Activated gamma-delta T cell (primary cell): ENCODE measurements at places on chromosomes 4 and X.

- DNase-seq = no peak
These were observed 598.7 kb upstream of the TECRL start for GRCh38 chr4:65007841-65008439.

- no peak for DNase-seq
These were observed 315.1 kb upstream of the RASGEF1B start for GRCh38 chr4:81786766-81787165.

DNA sequence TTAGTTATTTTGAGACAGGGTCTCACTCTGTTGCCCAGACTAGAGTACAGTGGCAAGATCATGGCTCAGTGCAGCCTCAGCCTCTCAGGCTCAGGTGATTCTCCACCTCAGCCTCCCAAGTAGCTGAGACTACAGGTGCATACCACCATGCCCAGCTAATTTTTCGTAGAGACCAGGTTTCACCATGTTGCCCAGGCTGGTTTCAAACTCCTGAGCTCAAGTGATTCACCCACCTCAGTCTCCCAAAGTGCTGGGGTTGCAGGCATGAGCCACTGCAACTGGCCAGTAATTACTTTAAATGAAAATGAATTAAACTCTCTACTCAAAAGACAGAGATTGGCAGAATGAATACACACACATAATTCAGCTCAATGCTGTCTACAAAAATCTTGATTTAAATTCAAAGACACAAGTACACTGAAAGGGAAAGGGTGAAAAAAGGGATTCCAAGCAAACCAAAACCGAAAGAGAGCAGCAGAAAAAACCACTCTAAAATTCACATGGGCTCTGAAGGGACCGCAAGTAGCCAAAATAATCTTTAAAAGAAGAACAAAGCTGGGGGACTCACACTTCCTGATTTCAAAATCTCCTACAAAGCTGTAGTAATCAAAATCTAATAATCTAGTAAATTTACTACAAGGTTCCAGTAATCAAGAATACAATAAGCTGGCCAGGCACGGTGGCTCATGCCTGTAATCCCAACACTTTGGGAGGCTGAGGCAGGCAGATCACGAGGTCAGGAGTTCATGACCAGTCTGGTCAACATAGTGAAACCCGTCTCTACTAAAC is 11.8 kb upstream of the SPON2 start:
- DNase-seq = no peak

GRCh38 chrX:41599507-41599906 is 89.3 kb upstream of the GPR34 start:
- DNase-seq = no peak

DNA sequence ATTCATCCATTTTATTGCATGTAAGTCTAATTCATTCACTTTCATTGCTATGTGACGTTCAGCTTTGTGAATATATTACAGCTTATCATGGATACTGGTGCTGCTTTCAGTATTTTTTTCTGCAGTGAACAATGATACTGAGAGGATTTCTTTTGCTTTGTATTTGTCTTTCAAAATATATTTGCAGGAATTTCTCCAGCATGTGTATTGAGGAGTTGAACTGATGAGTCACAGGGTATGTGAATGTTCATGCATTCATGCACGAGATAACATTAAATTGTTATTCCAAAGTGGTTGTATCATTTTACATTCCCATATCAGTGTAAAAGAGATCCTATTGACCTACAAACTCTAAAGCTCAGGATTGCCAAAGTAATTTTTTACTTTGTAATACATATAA is 283.8 kb upstream of the ARSJ start:
- DNase-seq = no peak

DNA sequence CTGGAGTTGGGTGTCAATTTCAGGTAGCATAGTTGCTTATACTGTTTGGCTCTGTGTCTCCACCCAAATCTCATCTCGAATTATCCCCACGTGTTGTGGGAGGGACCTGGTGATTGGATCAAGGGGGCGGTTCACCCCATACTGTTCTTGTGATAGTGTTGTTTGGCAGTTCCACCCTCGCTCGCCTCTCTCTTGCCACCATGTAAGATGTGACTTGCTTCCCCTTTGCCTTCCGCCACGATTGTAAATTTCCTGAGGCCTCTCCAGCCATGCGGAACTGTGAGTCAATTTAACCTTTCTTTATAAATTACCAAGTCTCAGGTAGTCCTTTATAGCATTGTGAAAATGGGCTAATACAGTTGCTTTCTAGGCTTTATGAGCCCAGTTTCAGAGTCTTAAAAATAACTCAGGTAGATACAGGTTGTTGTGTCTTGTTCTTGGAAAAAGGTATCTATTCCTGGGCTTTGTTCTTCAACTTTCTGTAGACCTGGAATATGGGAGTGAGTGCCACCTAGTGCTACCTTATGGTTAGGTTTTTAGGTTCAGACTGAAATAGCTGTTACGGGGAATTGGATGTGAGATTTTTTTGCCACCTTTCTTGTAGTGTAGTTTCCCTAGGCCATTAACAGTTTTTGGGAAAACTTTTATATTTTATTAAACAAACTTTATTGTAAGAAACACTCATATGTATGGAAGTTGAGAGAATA is 15.6 kb downstream of the PGK1 start:
- DNase-seq = no peak

- DNase-seq = no peak
These were observed 35.1 kb downstream of the GABRA2 start for GRCh38 chr4:46354701-46355262.

- no peak for DNase-seq
These were observed 104.9 kb upstream of the SOD3 start for GRCh38 chr4:24690436-24690835.

GRCh38 chr4:174764105-174764729 is 64.8 kb downstream of the GLRA3 start:
- no peak for DNase-seq

DNA sequence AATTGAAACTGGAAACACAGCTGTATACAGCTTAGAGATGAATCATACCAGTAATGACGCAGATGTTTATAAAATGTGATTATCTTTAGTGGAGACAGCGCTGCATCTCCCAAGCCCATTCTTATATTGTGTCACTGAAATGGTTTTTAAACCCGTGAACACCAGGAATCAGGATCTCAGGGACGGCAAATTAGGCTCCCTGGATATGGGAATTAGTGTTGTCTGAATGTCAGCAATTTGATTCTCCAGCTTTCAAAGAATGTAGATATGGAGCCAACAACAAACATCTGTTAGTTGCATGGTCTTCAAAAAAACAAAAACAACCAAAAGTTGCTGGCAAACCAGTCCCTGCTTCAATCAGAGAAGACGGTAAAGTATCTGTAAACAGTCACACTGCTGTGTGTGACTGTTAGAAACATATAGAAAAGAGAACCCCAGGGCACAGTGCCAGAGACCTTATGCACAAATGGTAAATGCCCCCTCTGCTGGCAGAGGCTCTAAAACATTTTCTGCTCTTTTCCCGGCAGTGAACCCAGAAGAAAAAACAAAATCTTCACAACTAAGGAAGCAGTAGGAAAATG is 351.9 kb upstream of the FTHL17 start:
- no peak for DNase-seq

DNA sequence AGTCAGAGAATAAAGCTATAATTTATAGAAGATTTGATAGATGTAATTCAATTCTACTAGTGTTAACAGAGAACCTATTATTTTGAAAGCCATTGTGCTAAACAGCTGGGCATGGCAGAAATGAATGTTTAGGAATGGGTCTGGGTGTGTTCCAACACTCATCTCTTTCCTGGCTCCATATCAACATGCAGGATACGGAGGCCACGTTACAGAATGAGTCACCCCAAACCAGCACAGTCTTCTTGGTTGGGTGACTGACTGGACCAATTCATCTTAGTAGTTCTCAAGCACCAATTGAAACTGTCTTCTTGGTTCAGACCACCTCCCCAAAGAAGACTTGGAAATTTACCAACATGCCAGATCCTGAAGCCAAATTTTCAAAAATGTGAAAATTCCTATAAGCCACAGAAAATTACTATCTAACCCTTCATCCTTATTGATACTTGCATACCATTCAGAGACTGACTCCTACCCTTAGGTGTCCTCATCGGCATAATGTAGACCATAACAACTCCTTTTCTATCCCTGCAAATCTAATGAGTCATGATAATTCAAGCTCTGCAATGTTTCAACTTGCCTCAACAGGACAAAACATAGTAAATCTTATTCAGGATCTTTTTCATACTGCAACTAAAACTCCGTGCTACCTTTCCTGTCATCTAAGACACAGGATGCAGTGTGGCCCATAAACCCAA is 52.0 kb upstream of the ATOH1 start:
- no peak for DNase-seq

DNA sequence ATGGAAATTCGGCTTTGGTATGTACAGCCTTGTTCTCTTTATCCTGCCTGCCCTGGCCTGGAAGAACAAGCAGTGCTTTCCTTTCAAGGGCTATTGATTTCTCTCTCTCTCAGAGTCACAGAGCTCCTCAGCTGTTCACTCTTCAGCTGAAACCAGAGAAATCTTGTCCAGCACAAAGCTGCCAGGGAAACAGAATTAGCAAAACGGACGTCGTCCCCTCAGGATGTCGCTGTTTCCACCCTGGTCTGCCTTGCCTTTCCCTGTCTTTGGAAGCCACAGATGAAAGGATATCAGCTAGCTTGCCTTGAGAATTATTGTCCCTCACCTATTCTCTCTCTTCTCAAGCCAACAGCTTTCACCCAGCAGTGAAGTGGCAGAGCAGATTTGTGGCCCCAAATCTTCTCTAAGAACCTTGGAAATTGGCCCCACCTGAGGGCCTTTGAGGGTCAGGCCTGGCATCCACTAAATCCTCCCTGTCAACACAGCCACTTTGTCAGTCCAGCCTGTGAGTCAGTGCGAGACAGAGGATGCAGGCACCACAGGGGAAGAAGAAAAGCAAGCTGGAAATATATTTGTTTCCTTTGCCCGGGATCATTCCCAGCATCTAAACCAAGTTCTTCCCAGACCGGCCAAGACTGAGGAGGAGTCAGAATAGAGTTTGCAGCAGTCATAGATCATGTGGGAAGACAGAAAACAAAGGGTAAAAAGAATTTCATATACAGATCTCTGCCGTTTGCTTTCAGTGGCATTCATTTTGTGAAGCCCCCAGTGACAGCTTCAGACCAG is 63.8 kb upstream of the MTM1 start:
- no peak for DNase-seq

DNA sequence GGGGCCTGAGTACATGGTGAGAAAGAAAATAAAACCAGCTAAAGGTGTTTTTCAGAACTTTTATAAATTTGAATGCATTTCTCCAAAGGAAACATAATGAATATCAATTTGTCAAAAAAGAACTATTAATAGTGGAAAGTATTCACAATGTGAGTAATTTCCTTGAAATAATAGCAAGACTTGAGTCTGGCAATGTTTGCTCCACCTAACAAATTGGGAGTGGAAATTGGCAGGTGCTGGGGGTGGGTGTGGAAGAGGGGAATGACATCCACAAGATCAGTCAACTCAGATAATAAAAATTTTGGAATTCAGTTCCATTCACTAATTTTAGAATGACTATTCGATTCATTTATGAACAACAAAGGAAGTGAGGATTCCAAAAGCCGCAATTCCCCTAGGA is 884.8 kb upstream of the SLIT2 start:
- DNase-seq = no peak

DNA sequence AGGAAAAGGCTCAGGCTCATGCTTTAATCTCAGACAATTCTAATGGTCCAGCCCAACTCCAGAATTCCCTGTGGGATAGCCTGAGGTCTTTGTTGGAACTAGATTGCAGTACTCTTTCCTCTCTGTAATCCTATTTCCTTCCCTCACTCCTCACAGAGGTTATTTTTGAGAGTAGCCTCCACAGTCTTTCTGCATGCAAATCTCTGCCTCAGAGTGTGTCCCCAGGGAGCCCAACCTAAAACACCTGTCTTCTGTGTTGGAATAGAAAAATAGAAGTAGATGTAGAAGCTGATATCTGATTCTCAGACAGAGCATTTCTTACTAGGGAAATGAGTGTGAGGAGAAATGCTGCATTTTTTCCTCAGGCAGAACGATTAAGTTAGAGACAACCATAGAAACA is 915.5 kb upstream of the EPHA5 start:
- no peak for DNase-seq

GRCh38 chr4:155899891-155900290 is 3.6 kb upstream of the TDO2 start:
- DNase-seq = no peak

GRCh38 chrX:8089141-8089540 is 81.9 kb downstream of the VCX2 start:
- no peak for DNase-seq

- no peak for DNase-seq
These were observed 1066.8 kb upstream of the ADGRL3 start for GRCh38 chr4:60133375-60133774.

DNA sequence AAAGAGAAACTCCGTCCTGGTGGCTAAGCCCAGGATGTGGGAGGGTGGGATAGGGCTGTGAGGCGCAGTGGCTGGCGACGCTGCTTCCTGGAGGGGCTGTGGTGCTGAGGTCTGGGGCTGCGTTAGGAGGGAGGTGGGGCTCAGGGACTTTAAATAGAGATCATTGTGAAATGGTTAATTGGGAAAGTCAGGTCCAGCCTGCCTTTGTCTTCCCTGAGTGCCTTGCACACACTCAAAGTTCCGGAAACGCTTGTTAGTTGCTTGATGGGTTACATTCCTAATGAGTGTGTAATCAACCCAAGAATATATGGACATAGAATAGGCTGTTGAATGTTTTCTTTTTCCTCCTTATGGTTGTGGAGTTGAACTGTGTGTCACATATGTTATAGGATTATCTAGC is 55.7 kb upstream of the CLDN34 start:
- DNase-seq = no peak

DNA sequence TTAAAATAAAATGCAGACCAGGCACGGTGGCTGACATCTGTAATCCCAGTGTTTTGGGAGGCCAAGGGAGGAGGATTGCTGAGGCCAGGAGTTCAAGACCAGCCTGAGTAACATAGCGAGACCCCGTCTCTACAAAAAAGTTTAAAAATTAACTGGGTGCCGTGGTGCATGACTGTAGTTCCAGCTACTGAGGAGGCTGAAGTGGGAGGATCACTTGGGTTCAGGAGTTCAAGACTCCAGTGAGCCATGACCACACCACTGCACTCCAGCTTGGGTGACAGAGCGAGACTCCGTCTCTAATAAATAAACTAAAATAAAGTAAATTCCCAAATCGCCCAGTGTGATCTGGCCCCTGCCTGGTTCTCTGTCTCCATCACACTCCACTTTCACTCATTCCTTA is 43.7 kb downstream of the TENM3 start:
- DNase-seq = no peak

- DNase-seq = no peak
These were observed 124.6 kb downstream of the ANOS1 start for GRCh38 chrX:8607326-8607725.

DNA sequence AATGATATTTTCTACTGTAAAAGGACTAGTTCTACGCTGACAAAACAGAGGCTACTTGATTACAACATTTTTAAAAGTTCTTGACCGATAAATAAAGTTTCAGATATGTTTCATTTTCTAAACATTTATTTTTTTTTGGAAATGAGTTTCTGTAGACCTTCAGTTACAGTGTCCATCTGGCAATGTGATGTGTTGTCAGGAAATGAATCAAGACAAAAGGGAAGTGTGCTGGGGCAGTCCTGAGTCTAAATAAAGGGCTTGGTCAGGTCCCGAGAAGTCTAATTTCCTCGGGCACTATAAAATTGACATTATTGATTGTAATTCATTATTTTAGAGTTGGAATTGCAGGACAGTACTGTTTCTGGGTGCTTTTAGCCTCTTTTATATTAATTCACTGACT is 57.0 kb upstream of the FTHL17 start:
- DNase-seq = no peak
